ENCODE measurements at places on chromosomes 11 and 22.

DNA sequence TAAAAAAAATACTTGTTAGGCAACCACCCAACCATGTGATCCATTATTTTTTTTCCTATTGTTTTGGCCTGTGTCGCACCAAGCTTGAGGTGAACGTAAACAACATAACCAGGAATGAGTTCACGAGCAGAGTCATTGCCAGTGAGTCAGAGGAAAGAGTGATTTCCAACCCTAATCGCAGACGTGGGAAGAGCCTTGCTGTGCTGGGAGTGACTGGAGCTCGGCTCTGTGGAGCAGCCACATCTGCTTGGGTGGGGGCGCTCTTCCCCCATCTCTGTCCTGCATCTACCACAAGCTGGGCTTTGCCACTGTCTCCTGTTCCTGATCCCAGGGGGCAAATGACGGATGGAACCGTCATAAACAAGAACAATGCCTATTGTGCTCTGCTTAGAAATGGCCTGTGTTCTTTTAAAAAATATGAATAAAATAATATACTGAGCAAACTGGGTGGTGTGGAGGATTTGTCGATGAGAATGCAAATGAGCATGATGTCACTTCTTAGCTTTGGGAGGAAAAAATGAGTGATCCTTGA lies 210.0 kb downstream of the KIRREL3 start:
- no peak for DNase-seq

GRCh38 chr11:4671741-4672140 lies 25.9 kb downstream of the OR51E2 start:
- no peak for DNase-seq

DNA sequence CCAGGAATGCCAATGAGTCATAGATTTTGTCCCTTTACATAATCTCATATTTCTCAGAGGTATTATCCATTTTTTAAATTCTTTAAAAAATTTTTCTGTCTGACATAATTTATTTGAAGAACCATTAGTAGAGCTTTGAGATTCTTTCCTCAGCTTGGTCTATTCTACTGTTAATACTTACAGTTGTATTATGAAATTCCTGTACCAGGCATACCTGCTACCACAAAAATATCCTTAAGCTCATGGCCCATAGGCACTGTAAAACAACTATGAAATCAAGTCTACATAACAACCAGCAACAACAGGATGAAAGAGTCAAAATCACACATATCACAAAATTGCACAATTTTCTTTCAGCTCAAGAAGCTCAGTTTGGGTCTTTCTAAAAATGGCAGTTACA lies 541.3 kb downstream of the LUZP2 start:
- DNase-seq: no peak

- no peak for DNase-seq
Observed at GRCh38 chr11:45929486-45930030, 7.1 kb downstream of the LARGE2 start.

GRCh38 chr22:50498322-50498890 lies 9.1 kb downstream of the LMF2 start:
- peak; percentile 92 for DNase-seq

GRCh38 chr11:5983443-5983842 lies 3.3 kb downstream of the OR52L1 start:
- no peak for DNase-seq

- DNase-seq: no peak
Observed at GRCh38 chr11:9192561-9192960, 72.6 kb downstream of the DENND5A start.

- no peak for DNase-seq
Observed at GRCh38 chr22:20026996-20027601, 6.2 kb downstream of the TANGO2 start.

DNA sequence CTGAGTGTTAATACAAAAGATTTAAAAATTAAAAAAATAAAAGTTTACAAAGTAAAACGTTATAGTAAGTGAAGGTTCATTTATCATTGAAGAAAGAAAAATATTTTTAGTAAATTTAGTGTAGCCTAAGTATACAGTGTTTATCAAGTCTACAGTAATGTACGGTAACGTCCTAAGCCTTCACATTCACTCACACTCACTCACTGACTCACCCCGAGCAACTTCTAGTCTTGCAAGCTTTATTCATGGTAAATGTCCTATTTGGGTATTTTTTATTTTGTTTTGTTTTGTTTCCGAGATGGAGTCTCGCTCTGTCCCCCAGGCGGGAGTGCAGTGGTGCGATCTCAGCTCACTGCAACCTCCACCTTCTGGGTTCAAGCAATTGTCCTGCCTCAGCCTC lies 8.8 kb downstream of the CASTOR1 start:
- no peak for DNase-seq

GRCh38 chr11:128867277-128867676 lies at the start of gene KCNJ1:
KCNJ1 (minus strand) TSS chr11:128867296; CDS start chr11:128840243, 27,053 bp downstream.
- no peak for DNase-seq

DNA sequence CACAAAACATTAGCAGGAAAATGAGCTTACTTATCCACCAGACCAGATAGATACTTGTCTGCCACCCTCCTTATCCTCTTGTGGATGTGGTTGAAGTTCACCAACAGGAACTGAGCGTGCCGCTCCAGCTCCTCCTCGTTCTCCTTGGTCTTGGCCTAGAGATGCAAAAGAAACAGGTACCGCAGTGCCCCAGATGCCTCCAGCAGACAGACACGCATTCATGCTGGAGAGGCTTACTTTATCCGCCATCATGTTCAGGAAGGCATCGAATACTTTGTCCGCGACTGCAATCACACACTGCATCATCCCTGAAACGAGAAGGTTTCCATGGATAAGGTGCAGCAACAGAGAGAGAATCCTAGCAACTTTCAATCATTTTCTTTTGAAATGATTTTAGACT lies 21.0 kb upstream of the SERPIND1 start:
- no peak for DNase-seq

- DNase-seq: no peak
Observed at GRCh38 chr22:30600921-30601320, 6.1 kb upstream of the TCN2 start.

DNA sequence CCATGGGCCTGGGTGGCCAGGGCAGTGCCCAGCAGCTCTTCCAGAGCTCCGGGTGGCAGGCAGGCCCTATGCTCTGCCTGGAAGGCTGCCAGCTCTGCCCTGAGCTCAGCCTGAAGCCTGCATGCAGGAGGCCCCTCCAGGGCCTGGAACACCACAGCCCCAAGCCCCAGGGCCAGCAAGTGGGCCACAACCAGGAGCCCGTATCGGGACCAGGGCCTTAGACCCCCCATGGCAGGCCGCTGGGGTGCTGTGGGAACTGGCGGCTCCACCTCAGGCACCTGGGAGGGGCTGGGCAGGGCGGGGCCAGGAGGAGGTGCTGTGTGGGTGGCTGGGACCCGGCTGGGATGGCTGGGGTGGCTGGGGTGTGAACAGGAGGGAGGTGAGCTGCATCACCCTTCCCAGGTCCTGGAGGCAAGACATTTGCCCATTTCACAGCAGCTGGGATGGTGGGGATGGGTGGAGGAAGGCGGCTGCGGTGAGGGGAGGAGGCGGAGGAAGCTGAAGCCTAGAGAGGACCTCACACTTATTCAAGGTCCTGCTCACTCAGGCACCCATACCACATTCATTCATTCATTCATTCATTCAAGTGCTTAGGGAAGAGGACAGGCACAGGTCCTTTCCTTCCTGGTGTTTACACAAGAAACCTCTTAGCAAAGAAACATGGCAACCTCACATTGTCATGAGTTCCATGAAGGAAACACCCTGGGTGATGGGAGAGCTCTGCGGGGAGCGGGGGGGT lies at the start of gene KCNK7:
KCNK7 (minus strand) TSS at position 258 of the 739 bp plus-strand sequence; CDS start at position 230, 28 bp downstream.
- DNase-seq: no peak

DNA sequence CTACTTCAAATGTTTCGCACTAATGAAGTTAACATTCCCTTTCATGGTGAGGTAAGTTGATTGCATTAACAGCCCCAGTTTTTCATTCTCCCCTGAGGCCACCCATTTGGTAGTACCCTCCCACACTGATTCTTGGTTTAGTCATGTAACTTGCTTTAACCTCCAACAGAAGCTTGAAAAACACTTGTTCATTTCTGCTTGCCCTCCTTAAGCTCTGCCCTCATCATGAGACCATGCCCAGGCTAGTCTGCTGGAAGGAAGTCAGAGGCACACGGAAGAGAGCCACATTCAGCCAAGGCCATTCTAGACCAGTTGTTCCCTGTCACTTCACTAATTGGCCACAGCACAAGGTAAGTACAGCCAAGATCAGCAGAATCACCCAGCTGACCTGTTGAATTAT lies 50.7 kb upstream of the CD44 start:
- no peak for DNase-seq

GRCh38 chr22:44580176-44581095 lies 82.4 kb upstream of the RTL6 start:
- DNase-seq: no peak

- no peak for DNase-seq
Observed at GRCh38 chr11:118913411-118914125, 12.2 kb downstream of the BCL9L start.

- no peak for DNase-seq
Observed at GRCh38 chr11:36779791-36780190, 181.8 kb upstream of the RAG2 start.

GRCh38 chr11:10777393-10777793 lies 26.3 kb downstream of the CTR9 start:
- no peak for DNase-seq

GRCh38 chr11:131977231-131977630 lies 606.8 kb downstream of the NTM start:
- DNase-seq: no peak

DNA sequence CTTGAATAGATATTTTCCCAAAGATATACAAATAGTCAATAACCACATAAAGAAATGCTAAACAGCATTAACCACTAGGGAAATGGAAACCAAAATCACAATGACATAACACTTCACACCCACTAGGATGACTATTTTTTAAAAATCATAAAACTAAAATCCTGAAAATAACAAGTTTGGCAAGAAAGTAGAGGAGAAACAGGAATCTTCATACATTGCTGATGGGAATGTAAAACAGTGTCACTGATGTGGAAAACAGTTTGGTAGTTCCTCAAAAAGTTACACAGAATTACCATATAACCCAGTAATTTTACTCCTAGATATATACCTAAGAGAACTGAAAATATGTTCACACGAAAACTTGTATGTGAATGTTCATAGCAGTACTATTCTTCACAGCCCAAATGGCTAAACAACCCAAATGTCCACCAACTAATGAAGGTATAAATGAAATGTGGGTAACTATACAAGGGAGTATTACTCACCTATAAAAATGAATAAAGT lies 12.5 kb downstream of the PICALM start:
- DNase-seq: no peak

- DNase-seq: no peak
Observed at GRCh38 chr22:37626556-37627075, 12.9 kb upstream of the SH3BP1 start.

GRCh38 chr11:46457021-46457420 lies 65.4 kb upstream of the CHRM4 start:
- no peak for DNase-seq

DNA sequence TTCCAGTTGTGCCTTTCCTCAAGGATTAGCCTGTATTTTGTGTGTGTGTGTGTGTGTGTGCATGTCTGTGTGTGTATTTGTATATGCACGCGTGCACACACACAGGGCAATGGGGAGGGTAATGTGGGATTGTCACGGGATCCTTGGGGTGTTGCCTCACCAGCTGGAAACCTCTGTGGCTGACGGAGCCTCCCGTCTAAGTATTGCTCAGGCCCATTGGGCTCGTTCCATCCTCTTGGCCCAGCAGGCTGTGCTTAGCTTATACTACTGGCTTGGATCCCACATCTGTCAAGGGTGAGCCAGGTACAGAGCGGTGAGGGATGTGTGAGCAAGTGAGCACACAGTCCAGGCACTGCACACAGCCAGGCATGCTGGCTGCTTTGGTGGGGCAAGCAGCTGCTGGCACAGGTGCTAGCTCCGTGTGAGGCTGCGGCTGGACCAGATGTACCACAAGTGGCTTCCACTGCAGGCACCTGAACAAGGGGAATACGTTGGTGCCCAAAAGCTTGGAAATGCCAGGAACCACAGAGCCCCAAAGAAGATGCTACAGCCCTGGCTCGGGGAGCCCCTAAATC lies 462.8 kb downstream of the NELL1 start:
- DNase-seq: no peak

- no peak for DNase-seq
Observed at GRCh38 chr11:123129920-123130319, 65.1 kb downstream of the CLMP start.

GRCh38 chr22:19879246-19879570 lies 24.5 kb upstream of the GNB1L start:
- no peak for DNase-seq

DNA sequence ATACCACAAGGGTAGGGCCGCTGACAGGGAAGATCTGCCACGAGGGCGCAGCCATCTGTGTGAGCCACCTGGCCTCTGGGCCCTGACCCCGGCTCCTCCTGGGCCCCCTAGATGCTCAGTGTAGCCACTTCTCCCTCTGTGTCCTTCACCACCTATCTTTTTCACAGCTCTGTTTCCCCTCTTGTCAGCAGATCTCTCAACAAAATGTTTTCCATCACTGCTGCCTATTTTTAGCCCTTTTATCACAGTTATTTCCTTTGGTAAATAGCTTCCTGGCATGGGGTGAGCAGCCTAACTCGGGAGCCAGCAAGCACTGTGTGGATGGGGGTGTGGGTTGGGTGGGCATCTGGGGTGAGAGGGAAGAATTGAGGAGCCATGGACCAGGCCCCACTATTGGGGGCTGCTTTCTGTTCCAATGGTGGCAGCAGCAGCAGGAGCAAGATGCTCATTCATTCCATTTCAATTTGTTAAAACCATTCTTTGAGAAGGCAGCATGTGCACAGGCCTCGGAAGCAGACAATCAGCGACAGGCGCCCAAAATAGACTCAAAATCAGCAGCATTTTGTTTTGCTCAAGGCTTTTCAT lies 135.2 kb upstream of the NAV2 start:
- DNase-seq: no peak

DNA sequence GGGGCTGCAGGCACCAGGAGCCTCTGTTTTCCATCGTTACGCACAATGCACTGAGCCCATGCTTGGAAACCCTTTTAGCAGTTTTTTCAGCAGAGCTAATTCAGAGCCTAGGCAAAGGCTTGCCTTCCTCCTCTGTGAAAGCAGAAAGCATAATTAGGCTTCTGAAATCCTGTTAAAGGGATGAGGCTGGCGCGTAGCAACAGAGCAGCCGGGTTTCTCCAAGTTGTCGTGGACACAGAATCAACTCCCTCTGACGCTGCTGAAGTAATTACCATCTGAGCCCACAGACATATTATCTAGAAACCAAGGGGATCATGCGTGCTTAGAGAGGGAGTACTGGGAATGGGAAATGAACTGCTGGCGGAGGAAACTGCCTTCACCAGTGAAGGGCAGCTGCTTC lies 85.4 kb downstream of the MYO18B start:
- no peak for DNase-seq

GRCh38 chr11:46322759-46323158 lies 24.5 kb upstream of the DGKZ start:
- DNase-seq: no peak

GRCh38 chr11:122068141-122068540 lies 47.9 kb downstream of the BLID start:
- no peak for DNase-seq

- DNase-seq: no peak
Observed at GRCh38 chr11:23099256-23099655, 239.0 kb upstream of the CCDC179 start.

DNA sequence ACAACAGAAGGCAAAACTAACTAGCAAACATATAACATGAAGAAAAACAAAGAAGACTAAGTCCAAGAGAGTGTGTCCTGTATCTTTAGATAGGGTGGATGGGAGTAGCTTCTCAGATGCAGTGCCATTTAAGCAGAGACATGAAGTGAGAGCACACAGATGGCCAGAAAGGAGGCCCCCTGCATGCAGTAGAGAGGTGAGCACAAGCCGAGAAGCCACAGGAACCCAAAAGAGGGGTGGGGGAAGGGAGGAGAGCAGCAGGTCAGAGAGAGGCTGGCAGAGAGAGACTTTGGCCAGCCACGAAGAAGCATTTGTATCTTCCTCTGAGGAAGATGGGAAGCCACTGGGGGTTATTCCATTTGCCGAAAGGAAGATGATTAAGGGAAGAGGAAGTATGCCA lies 86.7 kb downstream of the NTM start:
- no peak for DNase-seq
